Activated CD8-positive, alpha-beta memory T cell treated with anti-CD3 and anti-CD28 coated beads for 1 hour (primary cell): ENCODE measurements at places on chromosomes 11 and 22.

DNA sequence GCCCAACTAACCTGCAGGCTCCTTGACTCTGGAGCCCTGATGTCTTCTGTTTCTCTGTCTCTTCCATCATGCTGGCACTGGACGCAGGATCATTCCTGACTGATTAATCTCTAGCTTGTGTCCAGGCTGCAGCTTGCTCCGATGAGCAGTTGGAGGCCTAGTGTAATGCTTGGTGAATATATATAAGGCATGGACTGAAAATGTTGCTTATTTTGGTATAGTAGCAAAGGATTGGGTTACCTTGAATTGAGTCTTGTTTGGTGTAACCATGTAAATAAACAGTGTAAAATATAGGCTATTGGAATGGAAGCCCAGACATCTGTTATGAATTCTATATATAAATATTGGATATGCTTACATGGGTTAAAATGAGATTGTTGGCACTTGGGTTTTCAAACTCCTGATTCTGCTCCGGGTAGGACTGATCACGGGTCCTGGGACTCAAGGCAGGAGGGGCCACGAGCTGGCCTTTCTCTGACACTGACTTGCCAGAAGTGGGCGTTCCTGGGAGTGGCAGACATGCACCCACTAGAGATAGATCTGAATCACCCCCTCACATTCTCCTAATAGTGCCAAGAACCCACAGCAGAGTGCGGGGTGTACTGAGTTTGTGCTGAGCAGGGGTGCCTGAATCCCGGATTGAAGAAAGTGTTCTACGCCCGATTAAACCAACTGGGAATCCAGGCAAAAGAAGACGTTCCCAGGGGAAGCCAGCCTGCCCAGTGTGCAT, 25.8 kb downstream of the LRP5 start:
- no peak for DNase-seq

GRCh38 chr11:60182541-60183330, at the start of gene MS4A6A:
Gene MS4A6A (minus strand): TSS chr11:60183083. CDS start chr11:60181727, 1,356 bp downstream.
- DNase-seq = no peak

DNA sequence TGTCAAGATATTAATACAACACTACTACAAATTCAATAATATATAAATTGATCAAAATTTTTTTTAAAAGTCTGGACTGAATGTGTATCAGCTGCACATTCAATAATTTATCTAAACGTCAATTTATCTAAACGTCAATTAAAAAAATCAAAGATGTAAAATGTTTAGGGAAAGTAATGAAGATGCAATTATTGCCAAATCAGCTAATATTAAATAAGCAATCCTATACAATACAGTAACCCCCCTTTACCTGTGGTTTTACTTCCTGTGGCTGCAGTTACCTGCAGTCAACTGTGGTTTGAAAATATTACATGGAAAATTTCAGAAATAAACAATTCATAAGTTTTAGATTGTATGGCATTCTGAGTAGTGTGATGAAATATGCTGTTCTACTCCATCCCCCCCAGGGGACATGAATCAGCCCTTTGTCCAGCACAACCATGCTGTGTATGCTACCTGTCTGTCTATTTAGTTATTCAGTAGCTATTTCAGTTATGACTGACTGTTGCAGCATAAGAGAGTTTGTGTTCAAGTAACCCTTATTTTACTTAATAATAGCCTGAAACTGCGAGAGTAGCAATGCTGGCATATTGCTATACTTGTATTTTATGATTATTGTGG, 72.2 kb downstream of the CWF19L2 start:
- DNase-seq = no peak

DNA sequence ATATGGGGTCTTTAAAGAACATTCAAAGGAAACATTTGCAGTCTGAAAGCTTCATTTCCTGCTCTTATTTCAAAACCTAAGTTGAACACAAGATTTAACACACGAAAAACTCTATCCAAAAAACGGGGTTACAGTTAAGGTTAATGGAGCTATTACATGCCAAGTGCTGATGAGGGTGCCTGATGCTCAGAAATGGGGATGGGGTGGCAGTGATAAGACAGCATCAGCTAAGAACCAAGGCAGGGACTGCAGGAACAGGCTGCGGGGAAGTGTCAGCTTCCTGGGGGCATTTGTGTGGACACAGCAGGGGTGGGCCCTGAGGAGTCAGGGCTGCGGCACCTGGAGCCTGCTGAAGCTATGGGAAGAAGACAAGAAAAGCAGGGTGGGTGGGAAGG, 12.2 kb downstream of the DGCR2 start:
- no peak for DNase-seq

- no peak for DNase-seq
Measured at GRCh38 chr22:45758603-45759002, 87.0 kb downstream of the ATXN10 start.

DNA sequence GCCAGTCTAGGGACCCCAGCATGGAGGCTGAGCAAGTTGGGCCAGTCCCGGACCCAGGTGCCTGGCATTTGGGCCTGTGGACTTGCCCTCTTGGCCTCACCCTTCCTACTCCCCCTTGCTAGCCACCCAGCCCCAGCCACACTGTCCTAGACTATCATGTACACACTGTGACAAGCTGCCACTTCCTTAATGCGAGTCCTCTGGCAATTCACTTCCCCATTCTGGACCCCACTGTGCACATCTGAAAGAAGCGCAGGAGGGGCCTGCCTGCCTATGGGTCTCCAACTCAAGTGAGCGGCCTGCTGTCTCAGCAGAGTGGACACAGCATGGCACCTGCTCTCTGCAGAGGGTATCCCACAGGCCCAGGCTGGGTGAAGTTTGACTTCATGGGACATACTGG, 68.5 kb upstream of the LMO1 start:
- no peak for DNase-seq

DNA sequence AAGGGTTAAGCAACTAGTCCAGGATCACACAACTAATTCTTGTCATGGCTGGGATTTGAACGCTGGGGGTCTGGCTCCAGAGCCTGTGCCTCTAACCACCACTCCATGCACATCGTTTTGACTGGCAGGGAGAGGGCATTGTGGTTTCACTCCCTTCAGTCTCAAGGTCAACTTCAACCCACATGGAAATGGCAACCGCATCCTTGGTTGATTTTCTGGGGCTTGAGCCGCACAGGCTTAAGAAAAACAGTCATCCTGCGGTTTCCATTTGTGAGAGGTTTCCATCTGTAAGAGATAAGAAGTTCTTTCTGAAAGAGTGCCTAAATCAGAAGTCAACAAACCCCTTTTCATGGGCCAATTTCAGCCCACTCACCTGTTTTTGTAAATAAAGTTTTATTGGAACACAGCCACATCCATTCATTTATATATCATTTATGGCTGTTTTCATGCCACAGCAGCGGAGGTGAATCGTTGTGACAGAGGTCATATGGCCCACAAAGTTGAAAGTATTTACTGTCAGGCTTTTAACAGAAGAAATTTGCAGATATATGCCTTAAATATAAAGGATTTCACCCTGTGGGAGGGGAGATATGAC, 65.7 kb downstream of the SGSM1 start:
- DNase-seq = no peak

- no peak for DNase-seq
Measured at GRCh38 chr11:74022546-74022945, 13.7 kb upstream of the UCP3 start.

DNA sequence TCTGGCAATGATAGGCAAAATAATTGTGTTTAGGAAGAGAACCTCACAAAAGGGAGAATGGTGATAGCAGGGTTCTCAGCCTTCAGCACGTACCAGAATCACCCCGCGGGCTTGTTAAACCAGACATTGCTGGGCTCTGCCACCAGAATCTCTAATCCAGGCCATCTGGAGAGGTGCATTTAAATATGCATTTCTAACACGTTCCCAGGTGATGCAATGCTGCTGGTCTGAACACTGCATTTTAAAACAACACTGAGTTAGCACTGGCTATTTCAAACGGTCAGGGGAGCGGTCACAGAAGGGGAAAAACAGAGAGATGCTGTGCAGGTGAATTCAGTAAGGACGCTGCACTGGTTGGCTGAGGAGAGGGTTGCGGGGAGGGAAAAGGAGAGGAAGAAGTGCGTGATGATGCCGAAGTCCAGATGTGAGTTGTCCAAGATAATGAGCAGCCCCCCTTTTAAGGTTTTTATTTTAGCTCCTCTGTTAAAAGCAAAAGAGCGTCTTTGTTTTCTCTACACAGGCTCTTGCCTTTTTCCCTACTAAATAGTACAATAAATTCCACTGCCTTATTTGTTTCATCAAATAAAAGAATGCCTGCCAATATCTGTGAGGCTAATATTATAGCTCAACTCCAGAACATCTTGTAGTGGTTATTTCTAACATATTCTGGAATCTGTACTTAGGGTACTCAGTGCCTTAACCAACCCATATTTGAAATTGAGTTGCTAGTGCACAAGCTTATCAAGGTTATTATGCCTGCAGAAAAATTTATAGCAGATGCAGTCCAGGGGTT, 109.6 kb upstream of the POU2AF2 start:
- DNase-seq = no peak

DNA sequence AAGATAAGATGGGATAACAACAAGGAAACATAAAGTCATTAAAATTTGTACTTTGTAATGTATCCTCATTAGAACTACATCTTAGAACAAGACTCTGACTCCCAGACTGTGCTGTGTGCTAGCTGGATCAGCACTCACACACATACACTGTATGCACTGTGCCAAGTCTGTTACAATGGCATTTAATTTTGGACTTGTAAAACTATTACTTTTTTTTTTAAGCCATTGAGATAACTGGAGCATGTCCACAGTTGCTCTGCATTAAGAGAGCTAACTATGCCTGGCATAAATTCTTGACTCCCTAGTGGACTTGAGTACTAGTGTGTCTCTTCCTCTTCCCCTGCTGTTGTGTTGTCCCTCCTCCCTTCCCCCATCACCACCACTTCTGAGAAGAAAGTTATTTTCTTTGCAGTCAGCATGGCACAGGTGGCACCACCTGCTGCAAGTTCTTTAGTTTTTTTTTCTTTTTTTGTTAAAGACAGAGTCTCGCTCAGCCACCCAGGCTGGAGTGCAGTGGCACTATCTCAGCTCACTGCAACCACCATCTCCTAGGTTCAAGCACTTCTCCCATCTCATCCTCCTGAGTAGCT, 268.6 kb downstream of the TMEM135 start:
- no peak for DNase-seq

- DNase-seq = no peak
Measured at GRCh38 chr11:94845622-94846021, 77.5 kb downstream of the AMOTL1 start.

- no peak for DNase-seq
Measured at GRCh38 chr11:69943066-69943465, 123.8 kb upstream of the FGF3 start.

- no peak for DNase-seq
Measured at GRCh38 chr11:120973501-120973900, 50.4 kb upstream of the TBCEL start.

GRCh38 chr22:28245579-28246224, 326.6 kb upstream of the PITPNB start:
- DNase-seq = no peak

DNA sequence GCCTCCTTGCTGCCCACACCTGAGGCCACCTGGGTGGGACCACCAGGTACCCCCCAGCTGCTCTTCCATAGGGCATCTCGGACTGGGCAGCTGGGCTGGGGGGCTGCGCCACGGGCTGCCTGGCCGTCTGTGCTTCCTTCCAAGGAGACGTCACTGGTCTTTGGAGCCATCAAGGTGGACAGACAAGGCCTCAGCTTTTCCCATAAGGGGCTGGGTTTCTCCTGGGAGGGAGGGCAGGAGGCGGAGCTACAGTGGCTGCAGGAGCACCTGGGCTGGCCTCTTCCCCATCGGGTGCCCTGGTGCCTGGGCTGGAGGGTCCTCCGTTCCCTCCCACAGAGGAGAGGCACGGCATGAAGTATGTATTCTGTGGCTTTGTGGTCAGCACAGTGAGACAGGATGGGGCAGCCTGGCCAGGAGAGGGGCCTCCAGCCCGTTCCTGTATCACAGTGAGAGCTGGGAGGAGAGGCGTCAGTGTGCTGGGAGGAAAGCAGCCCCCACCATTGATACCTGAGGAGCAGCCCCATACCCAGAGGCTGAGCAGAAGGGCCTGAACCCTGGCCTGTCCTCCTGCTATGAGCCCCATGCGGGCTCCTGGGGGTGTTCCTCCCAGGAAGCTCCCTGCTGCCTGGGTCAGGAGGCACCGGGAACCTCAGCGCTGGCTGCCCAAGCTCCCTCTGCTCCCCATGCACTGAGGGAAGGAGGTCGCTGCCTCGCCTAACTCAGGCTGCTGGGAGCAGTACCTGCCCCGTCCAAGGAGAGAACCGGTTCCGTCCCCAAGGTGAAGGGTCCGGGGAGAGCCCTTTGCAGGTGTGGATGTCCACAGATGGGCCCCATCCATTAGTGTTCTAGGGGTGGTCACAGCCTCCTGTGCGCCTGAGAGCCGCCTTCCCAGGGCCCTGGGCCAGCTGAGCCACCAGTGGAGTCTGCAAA, 1075.0 kb downstream of the BRD1 start:
- DNase-seq = no peak

DNA sequence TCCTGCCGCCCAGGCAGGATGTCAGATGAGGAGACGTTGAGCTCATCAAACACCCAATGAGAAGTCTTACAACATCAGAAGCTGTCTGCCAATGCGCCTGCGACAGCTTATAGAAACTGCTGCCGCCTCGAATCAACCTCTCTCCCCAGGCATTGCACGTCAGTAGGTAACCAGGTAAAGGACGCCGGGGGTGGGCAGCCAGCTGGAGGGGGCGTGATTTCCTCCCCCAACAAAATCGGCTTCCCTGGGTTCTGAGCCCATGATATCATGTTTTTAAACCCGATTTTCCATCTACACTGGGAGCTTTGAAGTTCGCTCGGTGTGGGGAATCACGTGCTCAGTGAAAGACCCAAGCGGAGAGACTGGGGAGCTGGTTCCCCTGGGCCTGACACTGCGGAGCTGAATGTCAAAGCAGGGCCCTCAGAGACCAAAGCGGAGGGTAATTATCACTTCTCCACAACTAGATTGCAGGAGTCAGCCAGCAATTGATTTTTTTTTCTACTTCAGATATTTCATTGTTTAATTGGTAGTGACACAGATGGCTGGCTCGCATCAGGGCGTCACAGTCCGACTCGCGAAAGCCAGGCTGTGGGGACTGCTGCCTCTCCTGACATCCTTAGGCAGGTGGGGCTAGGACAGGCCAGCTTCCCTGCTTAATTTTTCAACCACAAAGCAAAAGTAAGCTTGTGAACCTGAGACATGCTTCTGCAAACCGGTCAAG, 15.4 kb downstream of the FAM83F start:
- DNase-seq = no peak

DNA sequence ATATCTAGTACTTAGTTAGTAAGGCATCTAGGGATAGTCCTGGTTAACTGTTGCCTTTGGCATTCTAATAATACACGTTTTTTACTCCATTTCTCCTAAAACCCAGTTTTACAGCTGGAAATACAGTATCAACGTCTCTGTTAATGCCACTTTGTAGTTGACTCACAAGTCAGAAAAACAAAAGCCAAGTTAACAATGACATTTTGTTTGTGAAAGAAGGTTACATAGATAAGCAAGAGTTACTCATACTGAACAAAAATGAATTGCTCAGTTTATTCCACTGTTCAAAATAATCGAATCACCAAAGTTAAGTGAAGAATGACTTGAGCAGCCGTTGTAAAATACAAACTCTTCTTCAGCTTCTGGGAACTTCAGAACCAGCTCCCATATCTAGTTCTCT, 540.3 kb downstream of the ETS1 start:
- no peak for DNase-seq

GRCh38 chr11:114606003-114606801, 10.6 kb upstream of the NXPE4 start:
- DNase-seq = no peak
